AG10803 (cell line): ENCODE measurements at places on chromosomes 7 and 10.

GRCh38 chr7:90772410-90772809, 176.3 kb downstream of the CDK14 start:
- no peak for DNase-seq

DNA sequence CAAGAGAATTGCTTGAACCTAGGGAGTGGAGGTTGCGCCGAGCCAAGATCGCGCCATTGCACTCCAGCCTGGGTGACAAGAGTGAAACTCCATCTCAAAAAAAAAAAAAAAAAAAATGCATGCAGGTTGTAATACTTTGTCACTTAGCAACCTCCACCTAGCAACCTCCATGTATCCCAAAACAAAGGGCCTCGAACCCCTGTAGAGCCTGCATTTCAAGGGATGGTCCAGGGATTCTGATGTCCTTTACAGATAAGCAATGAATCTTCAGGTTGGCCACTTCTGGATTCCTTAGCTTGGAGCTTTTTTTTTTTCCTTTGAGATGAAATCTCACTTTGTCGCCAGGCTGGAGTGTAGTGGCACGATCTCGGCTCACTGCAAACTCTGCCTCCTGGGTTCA, 1211.0 kb downstream of the TYW1 start:
- DNase-seq, result no peak

DNA sequence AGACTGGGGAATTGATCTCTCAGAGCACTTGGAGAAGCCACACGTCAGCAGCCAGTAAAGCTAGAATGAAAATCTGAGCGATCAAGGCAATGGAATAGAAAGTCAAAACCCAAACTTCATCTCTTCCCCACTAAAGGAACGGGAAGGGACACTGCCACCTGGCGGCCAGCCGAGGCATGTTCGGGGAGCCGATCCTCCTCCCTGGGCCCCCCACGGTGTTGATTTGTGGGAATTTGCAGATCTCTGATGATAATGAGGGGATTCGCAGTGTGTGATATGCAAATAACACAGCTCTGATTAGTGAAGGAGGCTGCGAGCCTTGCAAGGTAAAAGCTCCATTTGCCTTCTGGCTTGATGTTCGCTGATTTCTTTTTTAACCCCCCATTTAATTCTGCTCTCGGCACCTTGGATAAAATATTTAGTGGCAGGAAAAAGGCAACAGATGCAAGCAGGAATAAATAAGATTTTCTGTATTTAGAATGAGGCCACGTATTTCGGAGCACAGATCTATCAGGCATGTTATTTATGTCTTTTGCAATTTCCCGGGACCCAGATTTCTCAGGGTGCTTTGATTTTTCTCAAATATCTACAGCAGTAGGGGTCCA, 258.6 kb downstream of the PAXIP1 start:
- no peak for DNase-seq

- DNase-seq, result no peak
Observed at GRCh38 chr7:11934796-11935195, 102.8 kb upstream of the THSD7A start.

- DNase-seq, result no peak
Observed at GRCh38 chr7:90669492-90669891, 73.4 kb downstream of the CDK14 start.

- peak; percentile 25 for DNase-seq
Observed at GRCh38 chr10:6445671-6446316, 134.3 kb downstream of the PRKCQ start.

GRCh38 chr7:21256310-21256877, 171.5 kb upstream of the SP4 start:
- peak; percentile 44 for DNase-seq

DNA sequence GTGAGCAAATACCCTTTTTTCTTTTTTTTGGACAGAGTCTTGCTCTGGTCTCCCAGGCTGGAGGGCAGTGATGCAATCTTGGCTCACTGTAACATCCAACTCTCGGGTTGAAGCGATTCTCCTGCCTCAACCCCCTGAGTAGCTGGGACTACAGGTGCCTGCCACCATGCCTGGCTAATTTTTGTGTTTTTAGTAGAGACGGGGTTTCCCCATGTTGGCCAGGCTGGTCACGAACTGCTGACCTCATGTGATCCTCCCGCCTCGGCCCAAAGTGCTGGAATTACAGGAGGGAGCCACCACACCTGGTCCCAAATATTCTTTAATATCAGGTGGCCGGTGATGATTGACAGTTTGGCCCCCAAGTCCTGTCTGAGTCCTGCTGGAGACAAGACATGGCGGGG, 6.6 kb downstream of the LAT2 start:
- DNase-seq, result no peak

DNA sequence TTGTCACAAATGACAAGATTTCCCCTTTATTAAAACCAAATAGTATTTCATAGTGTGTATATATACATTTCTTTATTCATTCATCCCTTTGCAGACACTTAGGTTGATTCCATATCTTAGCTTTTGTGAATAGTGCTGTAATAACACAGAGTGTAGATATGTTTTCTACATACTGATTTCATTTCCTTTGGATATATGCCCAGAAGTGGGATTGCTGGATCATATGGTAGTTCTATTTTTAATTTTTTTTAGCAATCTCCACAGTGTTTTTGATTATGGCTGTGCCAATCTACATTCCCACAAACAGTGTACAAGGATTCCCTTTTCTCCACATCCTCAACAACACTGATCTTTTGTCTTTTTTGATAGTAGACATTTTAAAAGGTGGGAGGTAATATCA, 46.4 kb downstream of the CSTF2T start:
- peak; percentile 44 for DNase-seq

GRCh38 chr10:131246775-131247174, 64.7 kb downstream of the TCERG1L start:
- DNase-seq, result no peak

DNA sequence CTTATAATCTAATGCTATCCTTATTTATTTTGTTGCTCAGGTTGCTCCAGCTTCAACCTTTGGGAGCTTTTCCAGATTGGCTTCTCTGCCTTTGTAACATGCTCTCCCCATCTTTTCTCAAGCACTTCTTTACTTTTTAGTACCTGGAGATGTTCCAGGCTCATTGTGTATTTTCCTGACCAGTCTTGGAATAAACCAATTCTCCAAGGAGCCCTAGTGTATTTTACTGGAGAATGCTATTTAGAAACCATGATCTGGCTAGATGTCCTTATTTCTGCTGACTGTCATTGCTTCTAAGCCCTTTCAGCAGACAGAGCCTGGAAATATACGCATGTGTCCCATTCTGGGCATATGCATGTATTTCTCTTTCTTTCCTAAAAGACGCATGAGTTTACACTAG, 95.7 kb downstream of the EMX2 start:
- no peak for DNase-seq

- no peak for DNase-seq
Observed at GRCh38 chr7:127648986-127649385, 3.0 kb upstream of the SND1 start.

- DNase-seq, result peak; percentile 49
Observed at GRCh38 chr10:44975431-44976331, 2.9 kb downstream of the DEPP1 start.

DNA sequence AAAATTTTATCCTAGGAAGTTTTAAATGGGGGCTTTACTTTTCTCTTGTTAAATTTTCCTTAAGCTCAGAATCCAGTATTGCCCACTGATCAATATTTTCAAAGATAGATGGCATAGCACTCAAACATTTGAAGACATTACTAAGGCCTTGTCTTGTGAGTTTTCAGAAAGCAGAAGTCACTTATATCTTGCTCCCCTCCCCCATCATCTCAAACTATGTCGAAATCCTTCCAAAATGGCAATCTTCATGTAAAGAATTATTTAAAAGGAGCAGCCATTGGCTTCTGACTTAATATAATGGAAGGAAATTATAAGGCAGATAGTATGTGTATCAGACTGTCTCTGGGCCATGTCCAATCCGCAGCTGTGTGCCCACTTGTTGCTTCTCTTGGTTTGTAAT, 553.5 kb upstream of the C7orf33 start:
- DNase-seq, result no peak

GRCh38 chr7:153887749-153888569, 164.2 kb upstream of the DPP6 start:
- no peak for DNase-seq

DNA sequence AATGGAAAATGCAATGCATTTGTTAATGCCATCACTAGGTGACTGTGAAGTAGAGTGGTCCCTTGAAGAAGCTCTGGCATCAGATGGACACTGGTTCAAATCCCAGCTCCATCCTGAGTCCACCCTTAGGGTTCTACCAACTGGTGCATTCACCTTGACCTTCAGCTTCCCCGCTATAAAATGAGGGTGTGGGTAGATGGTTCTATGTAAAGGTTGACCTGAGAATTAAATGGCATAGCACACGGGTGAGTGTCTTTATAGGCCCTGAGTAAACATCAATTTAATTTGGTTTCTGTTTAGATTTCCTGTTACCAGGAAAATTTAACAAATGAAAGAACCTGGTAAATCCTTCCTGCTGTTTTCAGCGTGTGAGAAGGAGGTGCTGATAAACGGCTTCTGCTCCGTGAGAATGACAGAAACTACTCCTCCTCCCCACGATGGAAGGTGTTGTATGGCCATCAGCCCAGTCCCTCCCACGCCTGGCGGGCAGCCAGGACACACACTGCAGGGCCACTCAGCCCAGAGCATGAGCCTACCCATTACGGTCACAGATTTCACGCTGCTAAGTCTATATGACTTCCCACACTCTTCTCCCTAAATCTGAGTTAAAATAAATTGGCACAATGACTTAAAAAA, 210.1 kb downstream of the TNS3 start:
- no peak for DNase-seq

DNA sequence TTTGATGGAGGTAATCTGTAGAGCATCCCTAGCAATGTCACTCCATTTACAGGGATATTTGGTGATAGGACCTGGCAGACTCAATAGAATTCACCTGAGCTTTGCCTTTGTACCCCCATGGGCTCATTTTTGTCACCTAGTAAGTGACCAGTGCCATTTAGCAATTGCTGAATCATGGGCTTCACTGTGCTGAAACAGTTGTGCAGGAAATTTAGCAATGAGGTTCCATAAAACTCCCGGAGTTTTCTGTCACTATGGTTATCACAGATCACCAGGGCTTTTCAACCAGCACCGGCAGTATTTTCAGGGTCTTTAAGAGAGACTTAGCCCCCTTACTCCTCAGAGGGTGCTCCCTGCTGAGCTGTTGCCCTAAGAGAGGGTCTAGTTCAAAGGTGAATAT, 40.2 kb downstream of the FAS start:
- no peak for DNase-seq

GRCh38 chr10:33355274-33355673, 20.8 kb upstream of the NRP1 start:
- DNase-seq, result no peak

DNA sequence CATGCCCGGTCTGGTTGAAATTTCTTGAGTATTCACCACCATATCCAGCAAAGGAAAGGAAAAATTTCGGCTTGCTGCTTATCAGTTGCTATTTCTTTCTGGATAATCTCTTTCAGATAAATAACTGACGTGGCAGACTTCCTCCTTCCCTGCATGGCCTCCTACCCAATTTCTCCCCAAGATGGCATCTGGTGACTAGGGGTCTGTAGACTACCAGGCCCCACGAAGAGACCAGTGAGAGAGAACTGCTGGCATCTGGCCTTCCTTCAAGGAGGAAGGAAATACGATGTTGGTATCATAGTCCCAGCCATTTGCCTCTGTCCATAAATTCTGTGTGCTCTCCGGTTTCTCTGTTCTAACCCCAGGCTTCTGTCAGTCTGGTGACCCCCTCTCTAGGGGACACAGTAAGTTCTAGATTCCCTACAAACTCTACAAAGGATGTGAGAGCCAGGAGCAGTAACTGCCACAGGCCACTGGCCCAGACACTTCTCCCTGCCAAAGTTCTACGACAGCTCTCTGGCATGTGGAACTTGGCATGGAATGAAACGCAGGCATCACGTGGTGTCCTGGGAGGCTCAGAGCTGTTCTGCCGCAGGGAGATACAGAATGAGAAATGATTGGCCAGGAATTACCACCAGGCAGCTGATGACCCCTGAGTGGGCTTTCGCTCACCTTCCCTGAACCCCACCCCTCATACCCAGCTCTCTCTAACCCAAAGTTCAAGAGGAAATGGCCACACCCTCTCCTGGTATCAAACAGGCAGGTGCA, 30.0 kb upstream of the MSRB2 start:
- peak; percentile 84 for DNase-seq

- peak; percentile 37 for DNase-seq
Observed at GRCh38 chr7:35781200-35781701, 19.6 kb upstream of the SEPTIN7 start.

GRCh38 chr10:43371418-43371817, at the start of gene FXYD4:
TSS of gene FXYD4 (plus strand) at chr10:43371636. CDS start at chr10:43373747, 2,111 bp downstream.
- DNase-seq, result no peak

GRCh38 chr7:92680442-92680841, 90.3 kb upstream of the FAM133B start:
- peak; percentile 31 for DNase-seq

- no peak for DNase-seq
Observed at GRCh38 chr7:112213735-112214134, 7.2 kb downstream of the ZNF277 start.

GRCh38 chr7:37337522-37337921, 111.1 kb downstream of the ELMO1 start:
- DNase-seq, result no peak

- DNase-seq, result peak; percentile 44
Observed at GRCh38 chr10:125155101-125155500, 5.3 kb downstream of the CTBP2 start.

- no peak for DNase-seq
Observed at GRCh38 chr10:124569623-124570470, 108.2 kb downstream of the LHPP start.

- no peak for DNase-seq
Observed at GRCh38 chr10:80397014-80397413, 11.3 kb upstream of the PRXL2A start.

- no peak for DNase-seq
Observed at GRCh38 chr10:25492040-25492439, 317.2 kb downstream of the GPR158 start.

DNA sequence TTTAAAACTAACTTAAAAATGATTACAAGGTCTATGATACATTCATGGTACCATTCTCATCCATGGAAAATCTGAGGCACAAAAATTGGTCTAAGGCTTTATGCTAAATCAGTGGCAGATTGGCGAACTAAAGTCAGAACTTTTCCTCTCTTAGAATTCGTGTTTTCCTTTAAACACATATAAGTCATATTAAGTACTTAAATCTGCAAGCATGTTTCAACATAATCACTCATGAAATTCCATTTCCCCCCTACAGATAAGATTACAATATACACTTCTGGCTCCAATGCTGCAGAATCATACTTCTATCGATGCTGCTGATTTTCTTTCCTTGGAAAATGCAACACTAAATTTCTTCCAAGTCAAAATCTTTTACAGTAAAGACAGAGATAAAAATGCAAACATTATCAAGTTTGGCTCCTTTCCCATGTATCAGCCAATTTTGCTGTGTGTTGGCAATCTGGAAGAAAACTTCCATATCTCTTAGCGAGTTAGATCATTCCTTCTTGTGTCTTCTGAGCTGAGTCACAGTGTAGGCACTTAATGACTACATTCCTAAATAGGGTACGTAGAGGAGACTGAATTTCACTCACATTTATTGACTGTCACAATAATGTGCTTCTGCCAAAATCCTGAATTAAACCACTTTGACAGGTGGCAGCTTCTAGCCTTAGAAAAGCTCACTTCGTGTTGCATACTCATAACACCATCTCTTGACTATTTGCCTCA, 76.4 kb upstream of the LRRC17 start:
- DNase-seq, result peak; percentile 84

GRCh38 chr10:88157981-88158465, 294.6 kb downstream of the PTEN start:
- peak; percentile 87 for DNase-seq

GRCh38 chr10:132610071-132610701, 72.6 kb downstream of the INPP5A start:
- no peak for DNase-seq

GRCh38 chr7:68043546-68043945, 1046.9 kb downstream of the TYW1 start:
- no peak for DNase-seq
